ENCODE measurements at places on chromosomes 7 and 10. TPM values are rescaled to one million over a fixed set of nuclear protein-coding genes. Genes with fewer than 3 reads are reported as not detected.
A peak's percentile ranks its signal among the peaks of the same experiment; 100 is the strongest.

DNA sequence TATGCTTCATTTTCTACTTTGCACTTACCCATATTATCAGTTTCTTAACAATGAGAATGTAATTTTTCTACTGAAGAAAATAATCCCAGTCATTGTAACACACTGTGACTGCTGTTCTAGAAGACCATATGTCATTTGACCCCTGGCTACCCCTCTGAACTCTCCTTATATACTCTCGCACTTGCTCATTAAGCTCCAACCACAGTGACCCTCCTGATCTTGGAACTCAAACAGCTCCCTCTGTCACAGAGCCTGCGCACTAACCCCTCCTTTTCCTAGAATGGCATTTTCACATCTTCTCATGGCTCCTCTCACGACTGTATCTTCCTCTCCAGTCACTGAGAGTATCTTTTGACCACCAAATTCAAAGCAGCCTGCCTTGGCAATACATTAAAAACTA is 169.7 kb downstream of the CACNA2D1 start:
- no peak overlapping the region for H3K4me3 ChIP-seq
- DNase-seq = no peak
- H3K27me3 ChIP-seq = no peaks in the 10 kb centered on the region

DNA sequence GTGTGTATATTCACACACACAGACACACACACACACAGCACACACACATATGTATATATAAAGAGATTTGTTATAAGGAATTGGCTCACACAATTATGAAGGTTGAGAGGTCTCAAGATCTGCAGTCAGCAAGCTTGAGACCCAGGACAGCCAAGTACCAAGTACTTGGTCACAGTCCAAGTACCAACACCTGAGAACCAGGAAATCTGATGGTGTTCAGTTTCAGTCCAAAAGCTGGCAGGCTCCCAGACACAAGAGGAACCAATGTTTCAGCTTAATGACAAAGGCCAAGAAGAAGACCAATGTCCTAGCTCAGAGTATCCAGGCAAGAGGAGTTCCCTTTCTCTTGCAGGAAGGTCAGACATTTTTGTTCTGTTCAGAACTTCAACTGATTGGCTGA is 780.2 kb downstream of the MAGI2 start:
- no peak overlapping the region for H3K27ac ChIP-seq
- no peaks in the 10 kb centered on the region for H3K27me3 ChIP-seq
- H3K36me3 ChIP-seq = no peaks in the 10 kb centered on the region

DNA sequence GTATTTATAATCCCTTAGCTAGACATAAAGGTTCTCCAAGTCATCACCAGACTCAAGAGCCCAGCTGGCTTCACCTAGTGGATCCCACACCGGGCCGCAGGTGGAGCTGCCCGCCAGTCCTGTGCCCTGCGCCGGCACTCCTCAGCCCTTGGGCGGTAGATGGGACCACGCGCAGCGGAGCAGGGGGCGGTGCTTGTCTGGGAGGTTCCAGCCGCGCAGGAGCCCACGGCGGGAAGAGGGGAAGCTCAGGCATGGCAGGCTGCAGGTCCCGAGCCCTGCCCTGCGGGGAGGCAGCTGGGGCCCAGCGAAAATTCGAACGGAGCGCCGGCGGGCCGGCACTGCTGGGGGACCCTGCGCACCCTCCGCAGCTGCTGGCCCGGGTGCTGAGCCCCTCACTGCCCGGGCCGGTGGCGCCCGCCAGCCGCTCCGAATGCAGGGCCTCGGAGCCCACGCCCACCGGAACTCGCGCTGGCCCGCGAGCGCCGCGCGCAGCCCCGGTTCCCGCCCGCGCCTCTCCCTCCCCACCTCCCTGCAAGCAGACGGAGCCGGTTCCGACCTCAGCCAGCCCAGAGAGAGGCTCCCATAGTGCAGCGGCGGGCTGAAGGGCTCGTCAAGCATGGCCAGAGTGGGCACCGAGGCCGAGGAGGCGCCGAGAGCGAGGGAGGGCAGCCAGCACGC is 675.6 kb downstream of the REEP3 start:
- DNase-seq = no peak
- H3K27ac ChIP-seq = no peak overlapping the region
- no peaks in the 10 kb centered on the region for H3K4me1 ChIP-seq

GRCh38 chr10:18350340-18350739 is 210.1 kb downstream of the CACNB2 start:
- H3K27ac ChIP-seq = no peak overlapping the region
- no peaks in the 10 kb centered on the region for H3K36me3 ChIP-seq
- H3K4me3 ChIP-seq = no peak overlapping the region
- no peaks in the 10 kb centered on the region for H3K4me1 ChIP-seq
- H3K27me3 ChIP-seq = no peaks in the 10 kb centered on the region

- H3K4me1 ChIP-seq = no peaks in the 10 kb centered on the region
- H3K27ac ChIP-seq = no peak overlapping the region
- no peaks in the 10 kb centered on the region for H3K36me3 ChIP-seq
- DNase-seq = no peak
These were observed 416.4 kb downstream of the TCERG1L start for GRCh38 chr10:130895161-130895560.

DNA sequence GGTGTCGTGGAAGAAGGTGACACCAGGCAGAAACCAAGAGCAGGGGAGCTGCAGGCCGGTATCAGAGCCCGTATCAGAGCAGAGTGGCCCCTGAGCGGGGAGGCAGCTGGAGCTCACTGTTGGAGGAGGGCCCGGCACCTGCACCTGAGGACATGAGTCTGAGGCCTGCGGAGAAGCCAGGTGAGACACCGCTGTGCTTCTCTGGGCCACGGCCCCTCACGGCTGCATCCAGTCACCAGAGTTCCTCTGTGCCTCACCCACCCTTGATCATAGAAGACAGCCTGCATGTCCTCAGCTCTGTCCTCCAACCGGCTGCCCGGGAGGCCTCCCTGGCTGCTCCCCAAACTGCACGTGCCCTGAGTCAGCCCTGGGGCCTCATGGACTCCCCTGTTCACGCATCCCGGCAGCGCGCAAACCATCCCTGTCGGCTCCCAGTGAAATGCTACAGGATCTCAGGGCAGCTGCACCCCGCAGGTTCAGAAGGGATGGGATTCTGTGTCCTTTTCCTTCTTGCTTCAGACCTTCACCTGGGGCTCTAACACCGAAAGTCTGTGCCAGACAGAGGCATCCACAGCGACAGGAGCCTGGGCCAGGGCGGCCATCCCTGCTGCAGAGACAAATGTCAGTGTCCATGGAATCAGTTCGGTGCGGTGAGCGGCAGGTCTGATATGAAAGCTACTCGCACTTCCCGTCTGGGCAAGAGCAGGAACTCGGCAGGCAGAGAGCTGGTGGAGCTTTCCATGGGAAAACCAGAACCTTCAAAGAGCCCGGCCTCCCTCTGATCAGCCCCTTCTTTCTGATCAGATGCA is 111.9 kb upstream of the FAM20C start:
- no peaks in the 10 kb centered on the region for H3K27me3 ChIP-seq
- no peaks in the 10 kb centered on the region for H3K36me3 ChIP-seq
- H3K27ac ChIP-seq = no peak overlapping the region
- no peak overlapping the region for H3K4me3 ChIP-seq
- no peak for DNase-seq
- H3K4me1 ChIP-seq = no peaks in the 10 kb centered on the region

DNA sequence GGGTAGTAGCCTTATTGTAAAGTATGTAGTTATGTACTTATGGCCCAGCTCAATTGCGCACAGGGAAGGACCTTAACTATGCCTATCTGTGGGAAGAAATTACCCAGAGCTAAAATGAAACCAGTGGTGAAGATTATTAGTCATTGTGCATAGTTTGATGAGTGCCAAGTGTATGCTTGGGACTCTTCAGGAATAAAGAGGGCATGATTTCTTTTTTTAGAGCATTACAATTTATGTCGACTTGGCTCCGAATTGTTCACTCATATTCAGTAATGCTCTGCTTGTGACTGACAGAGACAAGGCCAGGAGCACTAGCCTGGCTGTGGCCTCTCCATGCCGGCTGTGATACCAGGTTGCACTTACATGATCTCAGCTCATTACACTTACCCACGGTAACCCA is 269.5 kb downstream of the TRIL start:
- H3K27ac ChIP-seq = peak overlapping the region; percentile 90
- no peaks in the 10 kb centered on the region for H3K27me3 ChIP-seq
- H3K36me3 ChIP-seq = no peaks in the 10 kb centered on the region
- no peak overlapping the region for H3K4me3 ChIP-seq
- DNase-seq = no peak

DNA sequence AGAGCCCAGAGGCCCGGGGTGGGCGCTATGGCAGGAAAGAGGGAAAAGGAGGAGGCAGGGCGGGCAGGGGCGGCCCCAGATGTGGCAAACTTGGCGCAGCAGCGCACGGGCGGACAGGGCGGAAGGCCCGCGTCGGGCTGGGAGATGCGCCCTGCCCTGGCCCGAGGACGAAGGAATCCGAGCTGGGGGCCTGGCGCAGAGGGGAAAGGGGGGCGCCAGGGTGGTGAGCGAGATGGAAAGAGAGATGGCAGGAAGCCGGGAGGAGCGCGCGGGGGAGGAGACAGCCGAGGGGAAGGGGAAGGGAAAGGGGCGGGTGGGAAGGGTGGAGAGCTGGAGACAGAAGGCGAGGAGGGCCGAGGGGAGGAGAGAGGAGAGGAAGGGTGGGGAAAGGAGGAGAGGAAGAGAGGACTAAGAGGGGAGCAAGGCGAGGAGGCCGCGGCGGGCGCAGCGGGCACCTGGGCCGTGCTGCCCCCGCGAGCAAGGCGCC is at the start of gene MARVELD1:
Gene MARVELD1 (plus strand): TSS at position 392 of the 487 bp plus-strand sequence. CDS start 147 bp downstream, outside the sequence.
- H3K4me3 ChIP-seq = peak within 1 kb of the TSS; percentile 41
- H3K27ac ChIP-seq = peak within 1 kb of the TSS; percentile 96
- H3K27me3 ChIP-seq = no peaks in the 10 kb centered on the region
- peaks cover 39% of the 10 kb centered on the region for H3K4me1 ChIP-seq
- peak; percentile 69 for DNase-seq

- DNase-seq = no peak
- no peaks in the 10 kb centered on the region for H3K27me3 ChIP-seq
- H3K36me3 ChIP-seq = no peaks in the 10 kb centered on the region
- no peaks in the 10 kb centered on the region for H3K4me1 ChIP-seq
These were observed 18.5 kb downstream of the BICC1 start for GRCh38 chr10:58531084-58531695.

Gene LRIT1
- not detected for total RNA-seq

Gene PLAC9
- 199 TPM for total RNA-seq

Gene GRM3
- total RNA-seq = not detected

Gene ZNF239
- 3.1 TPM for total RNA-seq

Gene STAG3
- total RNA-seq = 4.2 TPM

Gene IDE
- total RNA-seq = 20.4 TPM

Gene CDC14C
- not detected for total RNA-seq
